ENCODE measurements at places on chromosomes 13 and 19.

DNA sequence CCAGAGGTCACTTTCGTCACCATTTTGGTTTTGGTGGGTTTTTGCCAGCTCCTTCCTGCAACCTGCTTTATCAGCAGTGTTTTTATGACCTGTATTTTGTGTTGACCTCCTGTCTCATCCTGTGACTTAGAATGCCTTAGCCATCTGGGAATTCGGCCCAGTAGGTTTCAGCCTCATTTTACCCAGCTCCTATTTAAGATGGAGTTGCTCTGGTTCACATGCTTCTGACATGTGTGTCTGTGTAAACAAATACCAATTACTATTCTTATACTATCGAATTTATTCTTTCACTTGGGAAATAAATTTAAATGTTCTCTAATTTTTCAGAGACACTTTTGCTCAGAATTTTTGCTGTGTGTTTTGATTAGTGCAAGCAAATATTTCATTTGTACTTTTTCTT lies 1370.3 kb upstream of the MIR17HG start:
- H3K4me3 ChIP-seq = no peak overlapping the region
- no peaks in the 10 kb centered on the region for H3K4me1 ChIP-seq
- no peaks in the 10 kb centered on the region for H3K36me3 ChIP-seq
- H3K27ac ChIP-seq = no peak overlapping the region
- no peaks in the 10 kb centered on the region for H3K27me3 ChIP-seq

GRCh38 chr13:49690133-49690994 lies 922 bp downstream of the EBPL start:
- no peaks in the 10 kb centered on the region for H3K4me1 ChIP-seq
- H3K36me3 ChIP-seq = peaks cover 14% of the 10 kb centered on the region
- no peaks in the 10 kb centered on the region for H3K27me3 ChIP-seq
- H3K27ac ChIP-seq = peak overlapping the region; percentile 28
- no peak for DNase-seq

DNA sequence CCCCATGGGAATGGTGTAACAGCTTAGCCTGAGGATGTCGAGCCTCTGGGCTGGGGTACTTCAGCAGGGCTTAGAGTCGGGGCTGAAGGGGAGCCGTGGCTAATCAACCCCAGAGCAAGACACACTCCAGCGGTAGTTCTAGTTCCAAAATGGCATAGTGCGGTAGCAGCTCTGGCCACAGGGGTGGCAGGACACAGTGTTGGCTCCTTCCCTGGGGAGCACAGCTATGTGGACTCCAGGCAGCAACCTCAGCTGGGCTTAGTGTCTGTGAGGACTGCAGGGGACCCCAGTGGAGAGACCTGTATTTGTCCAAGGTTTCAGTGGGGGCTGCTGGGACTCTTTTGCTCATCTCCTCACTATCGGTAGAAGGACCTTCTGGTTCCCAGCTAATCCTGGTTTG lies 70.8 kb upstream of the PCDH20 start:
- H3K4me1 ChIP-seq = no peaks in the 10 kb centered on the region
- H3K27me3 ChIP-seq = no peaks in the 10 kb centered on the region
- H3K27ac ChIP-seq = no peak overlapping the region
- no peaks in the 10 kb centered on the region for H3K36me3 ChIP-seq

DNA sequence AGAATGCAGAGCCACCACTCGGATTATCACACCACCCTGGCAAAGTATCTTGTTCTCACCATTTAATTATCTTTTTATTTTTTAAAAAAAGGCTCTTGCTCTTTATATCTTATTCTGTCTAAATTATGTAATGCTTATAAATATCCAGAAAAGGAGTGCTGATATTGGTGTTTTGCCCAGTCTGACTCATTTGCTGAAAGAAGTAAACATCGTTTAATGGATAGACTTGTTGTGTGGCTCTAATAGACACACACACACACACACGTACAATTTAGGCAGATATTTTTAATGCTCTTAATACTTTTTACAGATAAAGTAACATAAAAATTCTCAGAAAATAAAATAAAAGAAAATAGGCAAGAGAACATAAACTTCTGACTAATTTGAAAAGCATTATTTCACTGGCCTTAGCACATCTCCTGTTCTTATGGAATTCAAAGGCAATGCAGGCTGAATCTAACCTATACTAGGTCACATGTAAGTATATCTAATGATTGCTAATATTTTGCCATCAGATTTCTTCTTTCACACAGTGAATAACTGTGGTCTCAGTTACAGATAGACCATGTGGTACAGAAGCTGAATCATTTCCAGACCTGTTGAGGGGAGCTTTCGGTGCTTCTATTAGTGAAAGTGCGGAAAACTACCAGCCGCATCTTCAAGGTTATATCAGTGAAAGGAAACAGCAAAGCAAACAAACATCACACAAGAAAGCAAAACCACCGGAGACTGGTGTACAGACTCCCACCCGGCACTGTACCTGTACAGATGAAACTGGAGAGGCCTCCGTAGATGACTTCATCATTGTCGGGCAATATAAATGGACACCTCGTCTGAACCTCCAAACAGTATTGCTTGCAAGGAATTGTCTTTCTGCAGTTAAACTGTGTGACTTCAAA lies 642.1 kb upstream of the ARGLU1 start:
- peaks cover 11% of the 10 kb centered on the region for H3K4me1 ChIP-seq
- DNase-seq = no peak
- no peak overlapping the region for H3K4me3 ChIP-seq

DNA sequence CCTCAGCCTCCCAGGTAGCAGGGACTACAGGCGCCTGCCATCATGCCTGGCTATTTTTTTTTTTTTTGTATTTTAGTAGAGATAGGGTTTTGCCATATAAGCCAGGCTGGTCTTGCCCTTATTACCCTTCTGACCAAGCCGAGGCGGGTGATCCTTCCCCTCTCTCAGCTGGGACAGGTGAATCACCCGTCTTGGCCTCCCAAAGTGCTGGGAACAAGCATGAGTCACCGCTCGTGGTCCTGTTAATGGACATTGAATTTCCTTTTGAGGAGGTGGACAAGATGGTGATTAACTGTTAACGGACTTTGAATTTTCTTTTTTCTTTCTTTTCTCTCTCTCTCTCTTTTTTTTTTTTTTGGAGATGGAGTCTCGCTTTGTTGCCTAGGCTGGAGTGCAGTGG lies 10.6 kb downstream of the CD70 start:
- H3K4me3 ChIP-seq = no peak overlapping the region
- H3K27ac ChIP-seq = no peak overlapping the region
- no peaks in the 10 kb centered on the region for H3K27me3 ChIP-seq
- H3K4me1 ChIP-seq = no peaks in the 10 kb centered on the region

DNA sequence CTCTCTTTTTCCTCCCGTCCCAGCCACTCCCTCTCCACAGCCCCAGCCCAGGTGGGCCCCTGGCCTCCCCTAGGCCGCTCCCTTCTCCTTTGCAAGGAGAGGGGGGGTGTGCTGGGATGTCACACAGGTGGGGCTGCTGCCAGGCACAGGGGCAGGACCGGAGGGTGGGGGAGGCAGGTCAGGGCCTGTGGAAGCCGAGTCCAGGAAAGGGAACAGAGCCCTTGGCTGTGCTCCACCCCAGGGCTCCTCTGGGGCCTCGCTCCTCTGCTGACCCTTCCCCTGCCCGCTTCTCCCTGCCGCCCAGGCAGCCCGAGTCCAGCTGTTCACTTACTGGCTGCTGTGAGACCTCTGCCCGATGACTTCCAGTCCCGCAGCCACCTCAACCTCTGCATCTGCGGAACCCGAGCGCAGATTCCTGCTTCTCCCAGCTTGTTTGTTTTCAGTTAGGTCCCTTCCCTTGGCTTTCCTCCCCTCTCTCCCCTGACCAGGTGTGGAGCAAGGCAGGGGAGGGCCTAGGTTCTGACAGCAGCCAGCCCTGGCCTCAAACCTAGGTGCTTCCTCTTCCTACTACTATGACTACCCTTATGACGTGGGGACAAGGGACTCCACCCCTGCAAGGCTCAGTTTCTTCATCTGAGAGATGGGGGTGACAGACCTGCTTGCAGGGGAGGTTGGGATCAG lies 850 bp upstream of the KLK11 start:
- no peaks in the 10 kb centered on the region for H3K4me1 ChIP-seq
- H3K27me3 ChIP-seq = peaks cover 14% of the 10 kb centered on the region
- no peaks in the 10 kb centered on the region for H3K36me3 ChIP-seq
- no peak for DNase-seq
- H3K4me3 ChIP-seq = no peak overlapping the region

DNA sequence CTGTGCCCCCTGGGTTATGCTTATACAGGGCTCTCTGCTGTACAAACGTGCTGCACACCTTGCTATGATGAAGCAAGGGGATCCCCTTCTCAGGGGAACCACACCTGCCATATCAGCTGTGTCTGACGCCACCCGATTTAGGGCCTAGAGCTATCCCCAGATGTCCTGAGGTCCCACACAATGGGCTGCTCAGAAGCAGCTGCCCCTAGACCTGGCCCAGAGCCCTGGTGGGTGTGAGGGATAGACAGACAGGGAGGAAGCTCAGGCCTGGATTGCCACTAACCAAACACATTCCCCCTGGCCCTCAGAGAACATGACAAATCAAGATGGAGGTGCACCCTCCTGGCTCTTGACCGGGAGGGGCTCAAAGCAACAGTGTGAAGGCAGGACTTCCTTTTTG lies 59.3 kb downstream of the TSHZ3 start:
- H3K27me3 ChIP-seq = no peaks in the 10 kb centered on the region
- no peaks in the 10 kb centered on the region for H3K4me1 ChIP-seq
- no peaks in the 10 kb centered on the region for H3K36me3 ChIP-seq
- DNase-seq = no peak
- no peak overlapping the region for H3K4me3 ChIP-seq

DNA sequence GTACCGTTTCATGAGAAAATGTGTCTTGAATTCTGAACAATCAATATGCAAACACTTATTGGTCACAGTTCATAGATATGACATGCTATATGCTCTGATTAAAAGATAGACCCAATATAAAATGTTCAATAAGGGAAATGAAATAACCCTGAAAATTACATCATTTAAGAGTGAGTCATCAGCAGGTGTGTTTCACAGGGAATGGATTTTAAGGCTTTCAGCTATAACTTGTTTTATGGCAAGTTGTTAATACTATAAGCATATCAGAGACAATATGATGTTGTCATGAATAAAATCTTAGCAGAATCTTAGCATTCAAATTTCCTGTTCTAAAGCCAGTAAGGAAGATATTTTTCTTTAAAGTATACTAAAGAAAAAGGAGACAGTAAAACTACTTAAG lies 483.4 kb upstream of the PCDH9 start:
- no peak for DNase-seq
- H3K4me1 ChIP-seq = no peaks in the 10 kb centered on the region
- H3K4me3 ChIP-seq = no peak overlapping the region

DNA sequence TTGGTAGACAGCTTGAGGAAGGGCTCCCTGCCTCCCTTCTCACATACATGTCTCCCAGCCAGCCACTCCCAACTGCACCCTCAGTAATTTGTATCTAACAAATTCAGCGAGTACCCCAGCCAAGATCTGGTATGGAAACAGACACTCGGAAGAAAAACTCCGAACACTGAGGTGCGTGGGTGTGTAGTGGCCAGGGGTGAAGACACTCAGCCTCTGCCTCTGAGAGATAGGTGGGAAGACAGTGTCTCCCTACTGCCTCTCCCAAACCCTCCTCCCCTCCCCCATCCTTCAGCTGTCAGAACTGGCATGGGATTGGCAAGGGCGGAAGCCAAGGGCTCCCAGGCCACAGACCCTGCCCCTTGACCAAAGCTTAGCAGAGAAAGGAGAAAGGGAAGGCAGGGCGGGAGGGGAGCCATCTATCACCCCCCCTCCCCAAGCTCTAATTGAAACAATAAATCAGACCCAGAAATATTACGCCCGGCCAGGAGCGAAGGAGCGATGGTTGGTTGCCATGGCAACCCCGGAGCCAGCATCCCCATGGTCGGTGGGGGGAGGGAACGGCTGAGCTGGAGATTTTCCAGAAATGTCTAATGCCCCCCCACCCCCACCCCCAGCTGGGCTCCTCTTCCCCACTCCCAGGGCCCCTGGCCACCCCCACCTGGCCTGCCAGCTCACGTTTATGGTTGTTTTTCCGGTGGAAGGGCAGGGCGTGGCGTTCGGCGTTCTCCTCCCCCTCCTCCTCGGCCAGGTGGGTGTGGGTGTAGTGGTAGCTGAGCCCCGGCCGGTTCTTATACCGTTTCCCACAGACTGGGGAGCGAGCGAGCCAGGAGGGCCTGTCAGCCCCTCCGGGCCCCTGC lies 7.0 kb downstream of the DPF1 start:
- H3K4me3 ChIP-seq = no peak overlapping the region
- DNase-seq = no peak
- peaks cover 17% of the 10 kb centered on the region for H3K27me3 ChIP-seq
- no peaks in the 10 kb centered on the region for H3K4me1 ChIP-seq

- H3K36me3 ChIP-seq = peaks cover 7% of the 10 kb centered on the region
- H3K27ac ChIP-seq = no peak overlapping the region
- H3K27me3 ChIP-seq = no peaks in the 10 kb centered on the region
- DNase-seq = no peak
- H3K4me3 ChIP-seq = no peak overlapping the region
Measured at GRCh38 chr19:29565171-29565570, 39.4 kb downstream of the VSTM2B start.

DNA sequence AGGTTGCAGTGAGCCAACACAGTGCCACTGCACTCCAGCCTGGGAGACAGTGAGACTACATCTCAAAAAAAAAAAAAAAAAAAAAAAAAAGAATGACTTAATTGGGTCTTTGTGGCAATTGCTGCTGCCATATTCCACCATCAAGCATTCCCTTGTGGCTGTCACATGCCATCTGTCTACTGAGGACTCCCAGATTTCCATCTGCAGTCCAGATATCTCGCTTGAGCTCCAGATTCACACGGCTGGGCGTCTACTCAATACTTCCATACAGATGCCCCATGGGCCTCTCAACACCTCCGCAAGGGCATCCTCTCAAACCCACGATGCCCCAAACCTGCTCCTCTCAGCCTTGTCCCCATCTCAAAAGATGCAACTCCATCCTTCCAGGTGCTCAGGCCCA lies 12.9 kb downstream of the TMEM143 start:
- H3K27me3 ChIP-seq = no peaks in the 10 kb centered on the region
- DNase-seq = no peak
- H3K4me1 ChIP-seq = no peaks in the 10 kb centered on the region
- H3K4me3 ChIP-seq = no peak overlapping the region
- H3K36me3 ChIP-seq = no peaks in the 10 kb centered on the region

DNA sequence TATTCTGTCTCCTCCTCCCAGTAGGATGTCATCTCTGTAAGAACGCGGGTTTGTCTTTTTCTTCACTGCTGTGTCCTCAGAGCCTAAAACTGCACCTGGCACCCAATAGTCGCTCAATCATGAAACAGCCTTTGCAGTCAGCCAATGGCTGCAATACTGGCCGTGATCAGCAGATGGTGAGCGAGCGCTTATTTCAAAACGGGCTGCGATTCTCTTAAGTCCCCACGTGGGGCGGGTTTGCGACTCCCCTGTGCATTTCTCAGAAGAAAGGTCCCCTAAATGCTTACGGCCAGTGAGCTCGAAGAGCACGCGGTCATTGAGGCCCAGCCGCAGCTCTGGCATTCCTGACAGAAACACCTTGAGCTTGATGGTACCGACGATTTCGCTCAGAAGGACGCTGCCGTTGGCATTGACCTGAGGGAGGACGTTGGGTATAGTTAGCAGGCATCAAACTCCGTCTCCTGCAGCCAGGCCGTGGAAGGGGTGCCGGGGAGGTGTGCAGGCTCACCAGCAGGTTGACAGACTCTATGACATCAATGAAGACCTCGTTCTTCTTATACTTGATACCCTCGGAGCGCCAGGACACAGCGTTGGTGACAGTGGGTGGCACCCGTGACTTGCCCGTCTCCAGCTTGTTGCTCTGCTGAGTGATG lies 6.0 kb downstream of the AP1M2 start:
- no peaks in the 10 kb centered on the region for H3K27me3 ChIP-seq
- H3K27ac ChIP-seq = no peak overlapping the region
- H3K36me3 ChIP-seq = peaks cover 26% of the 10 kb centered on the region

- H3K4me1 ChIP-seq = no peaks in the 10 kb centered on the region
- H3K27ac ChIP-seq = no peak overlapping the region
- H3K4me3 ChIP-seq = no peak overlapping the region
- peaks cover 25% of the 10 kb centered on the region for H3K27me3 ChIP-seq
Measured at GRCh38 chr19:6712692-6713670, 7.5 kb downstream of the C3 start.

Measured in large intestine (tissue), 12 donors.